ENCODE measurements at places on chromosomes 7 and 10. TPM values are rescaled to one million over a fixed set of nuclear protein-coding genes. Genes with fewer than 3 reads are reported as not detected.

The MAGI2 gene
- total RNA-seq = 18.1 TPM

The ICA1 gene
- total RNA-seq = 19.8 TPM

The CYP3A7 gene
- total RNA-seq = not detected

The UNC5B gene
- total RNA-seq = 15.5 TPM

The GFRA1 gene
- 6.5 TPM for total RNA-seq

The CABCOCO1 gene
- total RNA-seq = not detected

The SAMD9L gene
- total RNA-seq = 52.7 TPM

The SORCS3 gene
- total RNA-seq = not detected

The LYZL2 gene
- not detected for total RNA-seq

The ZNF488 gene
- total RNA-seq = not detected

The RNF148 gene
- 0.37 TPM for total RNA-seq

The FAM221A gene
- total RNA-seq = 12.7 TPM

The ADAP1 gene
- total RNA-seq = 35.4 TPM

The SPDYE3 gene
- not detected for total RNA-seq

The TBX20 gene
- not detected for total RNA-seq

The GIMAP1 gene
- 37.4 TPM for total RNA-seq

The ZPBP gene
- total RNA-seq = not detected

GRCh38 chr7:130667593-130668257 lies 823 bp downstream of the COPG2 start:
- DNase-seq = no peak

DNA sequence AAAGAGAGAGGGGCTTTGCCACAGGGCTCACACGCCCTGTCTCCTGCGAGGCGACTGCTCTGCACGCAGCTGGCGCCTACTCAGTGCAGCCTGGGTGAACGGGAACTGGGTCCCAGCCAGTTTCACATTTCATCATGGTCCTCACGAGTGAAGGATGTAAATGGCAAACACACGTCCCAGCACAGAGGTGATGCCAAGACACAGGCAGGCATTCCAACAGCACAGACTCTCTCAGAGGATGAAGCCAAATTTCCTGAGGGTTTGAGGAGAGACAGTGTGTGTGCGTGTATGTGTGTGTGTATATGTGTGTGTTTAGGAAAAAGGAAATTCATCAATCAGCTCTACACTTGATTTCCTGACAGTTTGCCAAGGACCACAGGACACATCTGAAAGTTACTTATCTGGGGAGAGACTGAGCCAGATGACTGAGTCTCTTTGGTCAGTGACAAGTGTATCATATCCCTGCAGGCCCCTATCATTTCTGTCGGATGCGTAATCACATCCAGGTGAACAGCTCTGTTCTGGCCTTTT lies 53.9 kb downstream of the CHST15 start:
- DNase-seq = peak; percentile 80

- DNase-seq = no peak
These were observed 27.5 kb downstream of the PTPRE start for GRCh38 chr10:127934383-127934782.

DNA sequence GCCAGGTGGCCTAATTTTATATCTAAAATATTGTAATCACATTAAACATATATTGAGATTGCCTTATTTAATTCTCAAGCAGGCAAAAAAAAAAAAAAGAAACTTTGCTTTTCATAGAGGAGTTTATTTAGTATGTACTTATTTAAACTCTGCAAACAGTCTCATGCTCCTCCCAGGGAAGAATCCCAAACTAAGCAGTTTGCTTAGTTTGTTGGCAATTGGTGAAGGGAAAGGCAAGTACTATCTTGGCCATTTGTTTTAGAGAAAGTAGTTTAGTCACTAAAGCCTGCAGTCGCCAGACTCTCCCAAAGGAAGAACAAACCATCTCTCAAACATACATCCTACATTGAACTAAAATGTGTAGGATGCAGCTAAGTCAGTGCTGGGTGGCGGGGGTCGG lies 226.8 kb downstream of the CDC14C start:
- no peak for DNase-seq

- DNase-seq = no peak
These were observed 13.7 kb upstream of the LAMB4 start for GRCh38 chr7:108143658-108144420.

DNA sequence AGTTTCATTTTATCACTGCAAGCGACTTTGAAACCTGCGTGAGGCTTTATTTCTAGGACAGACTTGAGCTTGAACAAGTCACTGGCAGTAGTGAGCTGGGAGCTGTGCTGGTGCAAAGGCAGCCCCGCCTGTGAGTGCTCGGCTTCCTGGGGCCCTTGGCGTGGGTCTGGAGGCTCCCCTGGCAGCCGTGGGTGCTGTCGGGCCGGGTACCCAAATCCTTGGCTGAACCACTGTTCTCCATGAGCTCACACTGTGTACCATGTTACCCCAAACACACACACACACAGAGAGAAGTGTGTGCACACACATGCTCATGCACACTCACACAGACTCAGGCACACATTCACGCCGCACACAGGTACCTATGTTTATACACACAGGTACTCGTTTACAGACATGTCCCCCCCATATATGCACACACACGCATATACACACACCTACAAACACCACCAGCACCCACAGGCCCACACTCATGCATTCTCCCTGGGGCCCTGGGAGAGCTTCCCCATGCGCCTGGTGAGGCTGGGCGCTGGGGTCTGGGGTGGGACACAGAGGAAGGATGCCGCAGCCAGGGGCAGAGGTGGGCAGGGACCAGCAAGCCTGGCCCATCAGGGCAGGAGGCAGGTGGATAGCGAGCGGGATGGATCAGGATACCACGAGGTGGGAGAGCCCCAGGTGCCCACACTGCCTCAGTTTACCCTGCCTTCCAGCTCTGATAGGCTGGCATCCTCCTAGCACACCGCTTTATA lies 158.8 kb downstream of the ADARB2 start:
- no peak for DNase-seq

DNA sequence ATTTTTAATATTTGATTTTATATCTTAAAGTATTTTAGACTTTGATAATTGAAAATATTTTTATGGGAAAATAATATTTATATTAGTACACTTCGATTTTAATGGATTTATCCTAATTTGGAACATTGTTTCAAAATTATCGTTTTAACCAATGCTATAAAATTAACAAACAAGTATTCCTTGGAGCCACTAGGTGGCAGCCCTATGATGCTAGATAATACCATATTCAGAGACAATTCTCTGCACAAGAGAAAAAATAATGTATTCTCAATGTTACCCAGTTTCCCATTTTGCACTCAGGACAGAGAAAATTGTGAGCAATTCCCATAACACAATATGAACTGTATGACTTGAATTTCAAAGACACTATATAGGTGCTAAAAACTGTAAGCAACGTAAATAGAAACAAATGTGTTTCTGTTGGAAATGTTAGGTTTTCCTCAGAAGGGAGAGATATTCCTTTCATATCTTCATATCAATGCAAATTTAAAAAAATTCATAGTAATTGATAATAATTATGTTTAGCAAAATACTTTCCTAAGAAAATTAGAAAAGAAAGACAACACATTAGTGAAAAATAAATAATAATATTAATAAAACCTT lies 237.8 kb downstream of the SEMA3E start:
- no peak for DNase-seq

- DNase-seq = no peak
These were observed 205.5 kb downstream of the SEMA3D start for GRCh38 chr7:84981055-84981976.

DNA sequence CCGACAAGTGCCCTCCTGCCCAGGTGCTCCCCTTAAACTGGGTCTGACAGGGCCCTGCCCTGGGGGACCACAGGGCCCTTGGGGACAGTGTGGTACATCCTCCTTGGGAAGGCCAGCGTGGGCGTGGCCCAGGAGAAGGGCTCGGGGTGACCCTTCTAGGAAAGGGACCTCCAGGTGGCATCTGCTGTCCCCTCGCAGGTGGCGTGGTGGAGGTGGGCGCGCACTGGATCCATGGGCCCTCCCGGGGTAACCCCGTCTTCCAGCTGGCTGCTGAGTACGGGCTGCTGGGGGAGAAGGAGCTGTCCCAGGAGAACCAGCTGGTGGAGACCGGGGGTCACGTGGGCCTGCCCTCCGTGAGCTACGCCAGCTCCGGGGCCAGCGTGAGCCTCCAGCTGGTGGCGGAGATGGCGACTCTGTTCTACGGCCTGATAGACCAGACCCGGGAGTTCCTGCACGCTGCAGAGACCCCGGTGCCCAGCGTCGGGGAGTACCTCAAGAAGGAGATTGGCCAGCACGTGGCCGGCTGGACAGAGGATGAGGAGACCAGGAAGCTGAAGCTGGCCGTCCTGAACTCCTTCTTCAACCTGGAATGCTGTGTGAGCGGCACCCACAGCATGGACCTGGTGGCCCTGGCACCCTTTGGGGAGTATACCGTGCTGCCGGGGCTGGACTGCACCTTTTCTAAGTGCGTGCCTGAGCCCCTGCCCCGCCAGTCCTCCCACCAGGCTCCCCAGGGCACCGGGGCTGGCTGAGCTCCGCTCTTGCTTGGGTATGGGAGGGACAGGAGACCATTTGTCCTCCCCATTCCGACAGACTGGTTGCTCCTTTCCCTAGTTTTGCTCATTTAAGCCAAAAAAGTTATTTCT lies 972 bp downstream of the PAOX start:
- peak; percentile 84 for DNase-seq

DNA sequence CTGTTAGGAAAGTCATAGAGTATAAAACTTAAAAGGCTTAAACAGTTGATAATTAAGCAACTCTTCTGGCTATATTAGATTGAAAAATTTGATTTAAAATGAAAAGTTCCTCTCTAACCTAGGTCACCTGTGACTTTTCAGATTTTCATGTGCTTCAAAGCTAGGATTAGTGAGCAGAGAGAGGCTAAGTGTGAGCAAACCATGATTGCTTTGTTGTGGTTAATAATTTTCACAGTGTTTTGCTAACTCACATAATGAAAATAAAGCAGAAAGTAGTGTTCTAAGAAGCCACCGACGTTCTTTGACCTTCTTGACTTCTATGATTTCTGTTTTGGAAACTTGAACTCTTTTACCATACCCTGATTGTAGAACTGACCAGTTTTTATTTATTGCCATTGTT lies 75.5 kb upstream of the OIT3 start:
- no peak for DNase-seq

GRCh38 chr10:104255311-104255981 lies 754 bp downstream of the GSTO1 start:
- DNase-seq = no peak

- no peak for DNase-seq
These were observed 4.8 kb upstream of the ZNF783 start for GRCh38 chr7:149257146-149257545.

DNA sequence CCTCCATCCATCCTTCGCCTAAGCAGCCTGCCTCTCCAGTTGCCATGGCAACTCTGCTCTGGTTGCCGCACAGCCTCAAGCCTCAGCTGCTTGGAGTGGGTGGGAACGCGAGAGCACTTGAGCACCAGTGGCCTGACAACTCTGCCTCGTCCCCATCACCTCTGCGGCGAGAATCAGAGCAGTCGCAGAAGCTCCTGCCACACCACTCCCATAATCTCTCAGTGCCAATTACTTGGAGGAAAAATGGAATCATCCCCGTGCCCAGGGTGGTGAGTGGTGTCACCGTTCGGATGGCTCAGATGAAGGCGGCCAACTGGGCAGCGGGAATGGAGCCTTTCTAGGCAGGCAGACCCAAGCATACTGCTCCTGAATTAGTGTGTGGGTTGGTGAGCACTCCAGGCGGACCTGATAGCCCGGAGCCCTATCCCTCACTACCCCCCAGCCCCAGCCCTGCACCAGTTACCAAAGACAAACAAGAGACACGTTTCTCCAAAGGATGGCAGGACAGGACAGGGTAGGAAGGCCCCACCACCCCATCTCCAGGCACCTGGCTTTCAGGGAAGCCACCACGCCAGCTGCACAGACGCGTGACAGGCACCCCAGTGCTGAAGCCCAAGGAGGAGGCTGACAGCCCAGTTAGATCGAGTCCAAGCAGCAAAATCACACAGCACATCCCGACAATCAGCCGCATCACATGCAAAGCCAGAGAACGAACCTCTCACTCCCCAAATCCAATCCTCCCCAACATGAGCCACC lies 335.4 kb downstream of the PTPRN2 start:
- DNase-seq = peak; percentile 39

GRCh38 chr7:134890246-134891240 lies 95.8 kb upstream of the AGBL3 start:
- DNase-seq = no peak

GRCh38 chr10:97771055-97771891 lies 526 bp downstream of the SFRP5 start:
- no peak for DNase-seq

GRCh38 chr10:106815427-106816043 lies 349.0 kb downstream of the SORCS1 start:
- no peak for DNase-seq

GRCh38 chr7:30751696-30752273 lies at the start of gene INMT:
INMT (plus strand) TSS chr7:30752135; CDS start chr7:30752151, 16 bp downstream.
- no peak for DNase-seq

GRCh38 chr10:122034149-122034756 lies 45.3 kb downstream of the TACC2 start:
- peak; percentile 6 for DNase-seq

DNA sequence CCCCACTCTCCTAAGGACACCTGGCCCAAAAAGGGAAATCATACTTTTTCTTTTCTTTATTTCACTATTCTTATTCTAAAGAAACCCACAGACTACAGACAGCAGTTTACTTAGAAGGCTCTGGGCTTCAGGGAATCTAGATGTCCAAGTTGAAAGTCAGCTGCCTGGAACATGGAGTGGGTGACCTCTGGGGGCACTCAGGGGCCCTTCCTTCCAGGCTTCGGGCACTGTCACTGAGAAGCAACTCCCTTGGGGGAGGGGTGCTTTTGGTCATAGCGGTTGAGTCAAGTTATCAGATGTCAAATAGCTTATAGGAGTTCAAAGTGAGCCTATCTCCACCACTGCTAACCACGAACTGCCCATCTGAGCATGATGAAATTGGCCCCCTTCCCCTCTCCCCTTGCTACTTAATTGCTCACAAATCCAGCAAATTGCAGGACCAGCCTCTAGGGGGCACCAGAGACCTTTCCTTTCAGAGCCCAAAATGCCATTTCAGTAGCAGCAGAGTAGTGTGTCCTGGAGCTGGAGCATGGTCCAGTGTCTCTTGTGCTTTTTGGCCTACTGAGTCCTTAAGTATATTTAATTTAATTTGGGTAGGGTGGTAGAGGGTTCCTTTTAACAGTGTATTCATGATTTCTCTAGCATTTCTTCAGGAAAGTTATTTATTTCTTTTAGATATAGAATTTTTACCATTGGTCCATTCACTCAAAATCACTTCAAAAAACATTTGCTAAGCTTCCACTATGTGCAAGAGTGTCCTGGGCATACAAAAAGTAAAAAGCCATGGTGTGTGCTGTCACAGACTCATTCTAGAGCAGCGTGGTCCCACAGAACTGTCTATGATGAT lies 463.8 kb downstream of the KCNMA1 start:
- peak; percentile 81 for DNase-seq

DNA sequence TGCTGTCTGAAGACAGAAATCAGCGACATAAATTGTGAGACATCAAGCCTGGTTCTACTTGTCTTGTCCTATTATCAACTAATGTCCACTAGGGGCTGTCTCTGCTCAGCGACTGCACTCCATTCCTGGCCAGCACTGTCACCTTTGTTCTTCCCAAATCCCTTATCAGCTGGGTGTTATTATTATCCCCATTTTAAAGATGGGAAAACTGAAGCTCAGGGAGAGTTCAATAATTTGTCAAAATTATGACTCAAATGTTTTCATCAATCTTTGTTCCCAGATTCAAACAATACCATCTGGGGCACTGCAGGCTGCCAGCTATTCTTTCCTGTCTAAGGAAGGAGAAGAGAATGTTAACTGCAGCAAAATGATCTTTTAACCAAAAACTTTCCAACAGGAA lies 431.6 kb upstream of the NFE2L3 start:
- no peak for DNase-seq
